ENCODE measurements at places on chromosomes 2 and 18. TPM values are rescaled to one million over a fixed set of nuclear protein-coding genes. Genes with fewer than 3 reads are reported as not detected.

Gene CHST9
- total RNA-seq: 0.08 TPM

Gene DNAH6
- total RNA-seq: 0.27 TPM

Gene AQP12B
- total RNA-seq: not detected

Gene CD28
- total RNA-seq: not detected

Gene KLHL41
- total RNA-seq: 0.29 TPM
